ENCODE measurements at places on chromosomes 12 and 14. TPM values are rescaled to one million over a fixed set of nuclear protein-coding genes. Genes with fewer than 3 reads are reported as not detected.

Gene CIT
- total RNA-seq: 0.86 TPM

Gene SGPP1
- total RNA-seq: 5.6 TPM

Gene CNTN1
- 0.27 TPM for total RNA-seq

Gene ASIC1
- total RNA-seq: 0.30 TPM

Gene HSPB8
- total RNA-seq: 529 TPM

Gene RGS6
- 22.4 TPM for total RNA-seq

Gene KCNH3
- total RNA-seq: 0.97 TPM

Gene PTPN6
- 7.0 TPM for total RNA-seq

Gene KCNJ8
- 38.0 TPM for total RNA-seq

Gene KCNH5
- total RNA-seq: not detected

Gene CRACR2A
- total RNA-seq: 2.3 TPM

Gene PPM1H
- total RNA-seq: 4.0 TPM

Gene GLIPR1L1
- not detected for total RNA-seq

Gene GPR137C
- total RNA-seq: 1.5 TPM

Gene NINJ2
- 3.9 TPM for total RNA-seq

Gene HHIPL1
- total RNA-seq: 1.9 TPM

Gene BICDL1
- total RNA-seq: 0.30 TPM

Gene KRT6C
- total RNA-seq: not detected

Gene PKP2
- 463 TPM for total RNA-seq

Gene C12orf60
- total RNA-seq: 2.5 TPM

Gene SNRNP35
- 24.3 TPM for total RNA-seq

Gene NUP107
- total RNA-seq: 23.1 TPM

Gene TAPBPL
- 17.2 TPM for total RNA-seq

Gene MYO1H
- total RNA-seq: not detected

Gene AICDA
- 0.13 TPM for total RNA-seq

Gene NCKAP5L
- total RNA-seq: 26.5 TPM

Gene PGF
- 9.4 TPM for total RNA-seq

Gene PLEK2
- 0.40 TPM for total RNA-seq

Gene KRT81
- not detected for total RNA-seq

Gene GLS2
- 0.38 TPM for total RNA-seq

Gene LRP1-AS
- total RNA-seq: not detected

Gene GARIN6
- not detected for total RNA-seq

Gene WIF1
- 0.13 TPM for total RNA-seq

Gene ANKRD33
- total RNA-seq: not detected
